ENCODE measurements at places on chromosomes 1 and 21.

DNA sequence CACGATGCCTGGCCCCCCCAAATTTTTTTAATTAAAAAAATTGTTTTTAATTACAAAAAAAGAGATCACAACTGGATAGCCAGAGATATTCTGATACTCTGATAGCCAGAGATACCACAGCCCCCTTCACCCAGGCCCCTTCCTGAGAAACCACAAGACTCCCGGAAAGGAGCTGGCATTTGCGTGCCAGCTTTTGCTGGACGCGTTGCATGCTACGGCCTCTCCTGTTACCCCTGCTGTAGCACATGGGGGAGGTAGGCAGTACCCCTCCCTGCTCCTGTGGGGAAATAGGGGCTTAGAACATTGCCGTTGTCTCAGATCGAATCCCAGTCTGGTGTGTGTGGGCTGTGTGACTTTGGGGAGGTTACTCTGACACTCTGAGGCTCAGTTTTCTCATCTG, 22.7 kb downstream of the MFAP2 start:
- no peak for ATAC-seq

DNA sequence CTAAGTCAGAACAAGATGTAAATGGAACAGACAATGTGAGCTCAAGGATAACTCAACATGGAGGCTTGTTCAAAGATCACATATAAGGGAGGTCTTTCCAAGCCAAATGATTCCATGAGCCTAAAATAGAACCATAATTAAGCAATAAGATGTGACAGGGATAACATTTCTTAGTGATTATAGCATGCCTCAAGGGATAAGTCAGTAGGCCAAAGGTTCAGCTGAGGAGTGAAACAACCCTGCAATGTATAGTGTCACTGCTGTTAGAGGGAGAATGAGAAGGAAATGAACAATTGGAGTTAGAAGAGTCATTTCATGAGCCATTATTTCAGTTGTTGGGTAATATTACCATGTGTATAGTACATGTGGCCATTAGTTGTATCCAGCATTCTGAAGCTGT, 25.0 kb downstream of the GORAB start:
- ATAC-seq = no peak

- ATAC-seq = no peak
Observed at GRCh38 chr1:183812686-183813569, 8.0 kb downstream of the RGL1 start.

DNA sequence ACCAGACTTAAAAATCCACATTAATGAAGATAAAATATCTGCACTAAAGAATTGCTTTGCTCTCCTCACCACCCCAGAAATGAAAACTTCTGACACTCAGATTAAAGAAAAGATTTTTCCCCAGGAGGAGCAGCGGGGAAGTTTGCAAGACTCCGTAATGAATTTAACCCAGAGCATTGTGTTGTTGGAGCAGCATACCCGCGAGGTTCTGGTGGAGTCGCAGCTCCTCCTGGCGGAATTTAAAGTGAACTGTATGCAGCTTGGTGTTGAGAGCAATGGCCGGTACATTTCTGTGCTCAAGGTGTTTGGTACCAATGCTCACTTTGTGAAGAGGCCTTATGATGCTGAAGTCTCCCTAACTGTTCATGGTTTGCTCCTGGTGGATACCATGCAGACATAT, 46.4 kb downstream of the VPS13D start:
- ATAC-seq = no peak

DNA sequence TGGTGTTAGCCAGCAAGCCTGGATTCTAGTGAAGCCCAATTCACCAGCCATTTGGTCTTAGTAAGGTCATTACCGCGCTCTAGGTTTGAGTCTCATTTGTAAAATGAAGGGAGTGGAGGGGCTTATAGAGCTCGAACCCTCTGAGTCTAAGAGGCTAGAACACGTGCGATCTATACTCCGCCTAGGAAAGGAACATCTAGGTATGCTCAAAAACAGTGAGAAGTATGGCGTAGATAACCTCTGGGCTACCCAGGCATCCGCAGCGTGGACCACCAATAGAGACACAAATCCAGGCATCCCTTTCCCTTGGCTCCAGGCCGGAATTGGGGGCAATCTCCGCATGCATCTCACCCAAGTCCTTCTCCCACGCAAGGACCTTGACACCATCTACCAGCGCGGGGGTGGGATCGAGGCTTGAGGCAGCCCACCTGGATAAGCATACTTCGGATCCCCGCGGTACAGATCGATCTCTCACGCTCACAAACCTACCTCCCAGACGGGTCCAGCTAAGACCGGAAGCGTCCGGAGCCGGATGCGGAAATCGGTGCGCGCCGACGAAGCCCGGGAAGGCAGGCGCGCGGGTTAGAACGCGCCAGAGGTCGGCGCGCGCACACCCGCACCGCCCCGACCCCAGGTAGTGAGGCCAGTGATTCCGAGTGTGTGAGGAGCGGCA, at the start of gene METTL25B:
METTL25B (plus strand) TSS at position 544 of the 673 bp plus-strand sequence. CDS start 636 bp downstream, outside the sequence.
- peak; percentile 74 for ATAC-seq

GRCh38 chr21:37199057-37199924, 67.8 kb downstream of the VPS26C start:
- no peak for ATAC-seq

DNA sequence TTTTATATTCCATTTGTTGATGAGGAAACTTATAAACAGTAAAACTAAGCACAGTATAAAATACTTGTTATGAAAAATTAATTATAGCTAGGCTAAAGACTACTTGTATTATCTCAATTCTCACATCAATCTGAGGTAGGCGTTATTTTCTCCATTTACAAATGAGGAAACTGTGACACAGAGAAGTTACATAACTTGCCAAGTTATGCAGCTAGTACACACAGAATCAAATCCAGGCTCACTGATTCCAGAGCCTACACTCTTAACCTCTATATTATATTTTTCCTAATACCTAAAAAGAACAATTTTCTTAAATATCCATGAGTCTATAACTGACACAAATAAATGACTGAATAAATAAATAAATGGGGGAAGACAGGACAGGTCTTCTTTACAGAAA, 11.2 kb upstream of the VPS45 start:
- ATAC-seq = no peak

DNA sequence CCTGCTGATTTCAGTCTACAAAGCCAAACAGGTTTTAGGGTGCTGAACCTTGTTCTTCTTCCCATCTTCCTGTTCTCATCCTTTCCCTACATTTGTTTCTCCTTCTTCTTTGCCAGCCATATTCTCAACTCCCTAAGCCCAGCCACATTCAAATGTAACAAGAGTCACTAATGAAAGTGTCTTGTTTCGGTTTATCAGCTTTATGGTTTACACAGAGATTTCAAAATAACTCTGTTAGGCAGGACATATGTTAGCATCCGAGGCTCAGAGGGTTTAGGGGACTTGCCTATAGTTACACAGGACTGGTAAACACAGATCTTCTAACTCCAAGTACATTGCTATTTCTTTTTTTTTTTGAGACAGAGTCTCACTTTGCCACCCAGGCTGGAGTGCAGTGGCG, 61.3 kb downstream of the NDUFS5 start:
- no peak for ATAC-seq

DNA sequence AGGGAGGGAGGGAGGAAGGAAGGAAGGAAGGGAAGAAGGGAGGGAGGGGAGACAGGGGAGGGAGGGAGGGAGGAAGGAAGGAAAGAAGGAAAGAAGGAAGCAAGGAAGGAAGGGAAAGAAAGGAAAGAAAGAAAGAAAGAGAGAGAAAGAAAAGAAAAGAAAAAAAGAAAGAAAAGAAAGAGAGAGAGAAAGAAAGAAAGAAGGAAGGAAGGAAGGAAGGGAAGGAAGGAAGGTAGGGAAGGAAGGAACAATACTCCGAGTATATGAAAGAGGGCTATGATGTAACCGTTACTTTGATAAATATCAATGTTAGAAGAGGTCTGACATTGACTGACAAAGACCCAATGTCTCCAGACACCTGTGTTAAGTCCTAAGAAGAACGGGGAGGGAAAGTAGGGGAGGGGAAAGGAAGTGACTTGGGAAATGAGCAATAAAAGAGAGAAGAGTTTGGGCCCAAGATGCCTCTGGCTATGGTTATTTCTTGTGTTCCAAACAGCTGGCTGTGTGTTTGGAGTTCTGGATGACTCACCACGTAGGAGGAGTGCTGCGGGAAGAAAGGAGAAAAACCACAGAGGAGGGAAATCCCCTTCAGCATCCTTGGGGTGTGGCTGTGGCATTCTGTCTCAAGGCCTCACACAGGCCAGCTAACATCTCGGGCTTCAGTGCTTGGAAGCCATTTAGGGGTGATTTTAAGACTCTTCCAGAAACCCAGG, 37.0 kb upstream of the RXRG start:
- peak; percentile 85 for ATAC-seq

- ATAC-seq = no peak
Observed at GRCh38 chr1:68204977-68205630, 27.2 kb downstream of the WLS start.

GRCh38 chr1:206430031-206430983, 40.0 kb upstream of the IKBKE start:
- peak; percentile 97 for ATAC-seq

- no peak for ATAC-seq
Observed at GRCh38 chr1:56524263-56524662, 55.1 kb downstream of the PLPP3 start.

DNA sequence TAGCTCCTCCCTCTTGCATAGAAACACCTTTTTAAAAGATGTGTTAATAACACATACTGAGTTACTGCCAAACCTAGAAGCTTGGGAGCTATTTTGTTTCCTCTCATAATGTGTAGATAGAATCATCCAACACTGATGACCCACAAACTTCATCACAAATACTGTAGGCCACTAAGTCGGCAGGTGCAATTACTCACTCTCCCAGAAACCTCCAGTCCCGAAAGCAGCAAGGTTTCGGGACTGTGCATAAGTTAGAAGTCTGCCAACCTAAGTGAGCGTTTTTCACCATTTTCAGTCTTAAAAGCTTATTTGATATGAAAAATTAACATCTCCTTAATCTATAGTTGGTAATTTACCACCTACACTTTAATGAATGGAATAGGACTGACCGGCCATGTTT, 32.0 kb downstream of the C1orf198 start:
- no peak for ATAC-seq

- no peak for ATAC-seq
Observed at GRCh38 chr1:94362466-94363058, 55.6 kb upstream of the ABCD3 start.

- no peak for ATAC-seq
Observed at GRCh38 chr1:118122234-118123004, 62.6 kb downstream of the SPAG17 start.

- no peak for ATAC-seq
Observed at GRCh38 chr1:221440658-221441057, 301.2 kb downstream of the DUSP10 start.

GRCh38 chr1:47927165-47927564, 70.0 kb downstream of the TRABD2B start:
- ATAC-seq = no peak

GRCh38 chr1:110341872-110342331, 2.7 kb downstream of the RBM15 start:
- no peak for ATAC-seq

DNA sequence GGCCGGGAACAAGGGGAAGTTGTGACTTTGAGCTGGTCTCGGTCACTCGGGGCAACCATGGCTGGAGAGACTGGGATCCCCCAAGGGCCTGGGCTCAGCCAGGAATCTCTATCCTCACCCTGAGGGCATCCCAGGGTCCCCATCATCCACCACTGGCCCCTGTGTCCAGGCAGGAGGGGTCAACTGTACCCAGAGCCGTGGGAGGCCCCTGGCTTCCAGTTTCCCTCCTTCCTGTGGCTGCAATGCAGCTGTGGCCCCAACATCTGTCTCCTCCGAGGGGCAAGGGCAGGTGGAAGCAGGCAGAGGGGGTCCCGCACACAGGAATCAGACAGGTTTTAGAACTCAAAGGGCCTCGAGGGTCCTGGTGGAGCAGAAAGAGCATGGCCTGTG, 332.7 kb upstream of the VAMP3 start:
- no peak for ATAC-seq

- ATAC-seq = no peak
Observed at GRCh38 chr1:38291336-38291735, 244.7 kb upstream of the POU3F1 start.

DNA sequence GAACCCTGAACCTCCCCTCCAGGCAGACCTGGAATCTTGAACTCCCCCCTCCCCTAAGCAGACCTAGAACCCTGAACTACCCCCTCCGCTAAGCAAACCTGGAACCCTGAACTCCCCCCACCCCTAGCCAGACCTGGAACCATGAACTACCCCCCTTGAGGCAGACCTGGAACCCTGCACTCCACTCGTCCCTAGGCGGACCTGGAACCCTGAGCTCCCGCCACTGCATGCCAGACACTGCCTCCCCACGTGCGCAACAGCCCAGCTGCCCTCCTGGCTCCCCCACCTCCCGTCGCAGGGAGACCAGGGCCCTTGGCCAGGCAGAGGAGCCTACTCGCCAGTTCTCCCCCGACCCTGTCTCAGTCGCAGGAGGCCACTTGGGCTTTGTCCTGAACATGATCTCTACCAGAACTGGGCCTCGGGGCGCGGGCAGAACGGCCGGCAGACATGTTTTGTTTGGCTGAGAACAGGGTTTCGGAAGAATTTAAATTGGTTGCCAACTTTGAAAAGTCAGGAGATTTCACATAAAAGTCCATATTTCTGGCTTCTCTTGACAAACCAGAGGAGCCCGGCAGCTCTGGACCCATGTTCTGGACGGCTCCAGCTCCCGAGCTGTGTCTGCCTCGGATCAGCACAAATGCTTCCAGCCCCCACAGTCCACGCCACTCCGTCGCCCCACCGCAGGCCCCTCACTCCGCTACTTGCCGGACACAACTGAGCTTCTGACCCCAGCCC, 9.2 kb upstream of the PLEKHG5 start:
- no peak for ATAC-seq

GRCh38 chr21:45866551-45866950, 115.0 kb upstream of the COL6A1 start:
- no peak for ATAC-seq

GRCh38 chr1:232974971-232975370, 24.6 kb downstream of the NTPCR start:
- ATAC-seq = peak; percentile 14

- peak; percentile 75 for ATAC-seq
Observed at GRCh38 chr1:113868387-113869083, 3.0 kb downstream of the PTPN22 start.

- ATAC-seq = no peak
Observed at GRCh38 chr1:71307451-71307850, 226.6 kb upstream of the ZRANB2 start.

DNA sequence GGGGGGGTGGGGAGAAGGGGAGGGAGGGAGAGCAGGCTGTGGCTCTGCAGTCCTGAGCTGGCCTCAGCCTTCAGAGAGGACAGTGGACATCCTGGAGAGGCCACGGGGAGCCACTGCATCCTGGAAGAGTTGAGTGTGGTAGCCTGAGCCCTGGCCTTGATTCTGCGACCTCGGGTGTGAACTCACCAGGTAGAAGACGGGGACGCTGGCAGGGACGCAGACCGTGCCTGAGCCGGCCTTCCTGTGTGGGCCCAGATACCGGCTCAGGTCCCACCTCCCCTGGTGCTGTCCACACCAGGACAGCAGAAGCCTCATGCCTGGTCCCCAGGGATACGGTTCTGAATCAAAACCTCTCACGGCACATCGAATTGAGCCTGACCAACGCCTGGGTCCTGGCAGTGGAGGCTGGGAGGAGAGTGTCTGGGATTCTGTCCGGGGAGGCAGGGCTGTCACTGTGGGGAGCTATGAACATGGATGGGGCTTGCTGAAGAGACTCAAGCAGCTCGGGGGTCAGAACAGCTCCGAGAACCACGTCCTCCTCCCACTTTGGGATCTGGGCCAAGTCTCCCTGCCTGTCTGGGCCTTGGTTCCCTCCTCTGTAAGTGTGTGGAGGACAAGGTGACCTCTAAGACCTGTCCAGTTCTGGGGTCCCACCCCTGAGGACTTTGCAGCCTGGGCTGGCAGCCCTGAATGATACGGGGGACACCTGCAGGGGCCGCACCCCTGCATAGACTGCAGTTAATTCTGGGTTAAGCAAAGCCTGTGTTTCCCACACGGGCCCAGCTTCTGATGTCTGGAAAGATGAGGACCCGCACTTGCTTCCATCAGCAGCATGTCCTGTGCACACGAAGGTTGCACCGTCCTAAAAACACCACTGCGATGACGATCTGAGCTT, 30.4 kb downstream of the RRP1 start:
- ATAC-seq = no peak
